Fibroblast of the aortic adventitia (primary cell): ENCODE measurements at places on chromosomes 3 and 15.

DNA sequence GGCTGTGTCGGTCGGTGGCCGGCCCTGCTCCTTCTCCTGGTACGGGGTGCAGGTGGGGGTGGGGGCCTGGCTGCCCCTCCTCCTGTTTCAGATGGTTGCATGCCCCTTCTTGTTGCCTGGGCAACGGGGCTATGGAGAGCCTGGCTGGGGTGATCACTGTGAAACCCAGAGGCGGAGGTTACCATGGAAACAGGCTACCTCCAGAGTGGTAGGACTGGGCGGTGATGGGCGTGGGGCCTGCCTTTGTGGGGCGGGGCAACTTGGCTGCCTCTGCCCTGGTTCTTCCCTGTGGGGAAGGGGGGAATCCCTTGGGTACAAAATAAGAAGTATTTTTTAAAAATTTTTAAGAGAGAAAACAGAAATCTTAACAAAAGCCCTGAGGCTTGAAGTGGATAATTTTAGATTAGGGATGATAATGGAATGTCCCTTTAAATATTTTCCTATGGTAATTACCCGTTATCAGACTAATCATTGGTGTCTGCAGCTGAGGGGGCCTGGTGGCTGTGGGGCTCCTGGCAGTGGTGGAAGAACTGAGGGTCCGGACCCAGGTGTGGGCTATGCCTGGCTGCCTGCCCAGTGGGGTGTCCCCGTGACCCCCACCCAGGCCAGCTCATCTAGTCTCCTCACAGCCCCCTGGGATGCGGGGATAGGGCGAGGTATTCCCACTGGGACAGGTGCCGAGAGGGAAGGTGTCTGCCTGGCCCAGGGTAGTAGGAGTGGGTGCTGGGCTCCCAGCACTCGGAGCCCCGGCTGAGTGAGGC lies 32.5 kb downstream of the PLXNA1 start:
- no peak for DNase-seq

DNA sequence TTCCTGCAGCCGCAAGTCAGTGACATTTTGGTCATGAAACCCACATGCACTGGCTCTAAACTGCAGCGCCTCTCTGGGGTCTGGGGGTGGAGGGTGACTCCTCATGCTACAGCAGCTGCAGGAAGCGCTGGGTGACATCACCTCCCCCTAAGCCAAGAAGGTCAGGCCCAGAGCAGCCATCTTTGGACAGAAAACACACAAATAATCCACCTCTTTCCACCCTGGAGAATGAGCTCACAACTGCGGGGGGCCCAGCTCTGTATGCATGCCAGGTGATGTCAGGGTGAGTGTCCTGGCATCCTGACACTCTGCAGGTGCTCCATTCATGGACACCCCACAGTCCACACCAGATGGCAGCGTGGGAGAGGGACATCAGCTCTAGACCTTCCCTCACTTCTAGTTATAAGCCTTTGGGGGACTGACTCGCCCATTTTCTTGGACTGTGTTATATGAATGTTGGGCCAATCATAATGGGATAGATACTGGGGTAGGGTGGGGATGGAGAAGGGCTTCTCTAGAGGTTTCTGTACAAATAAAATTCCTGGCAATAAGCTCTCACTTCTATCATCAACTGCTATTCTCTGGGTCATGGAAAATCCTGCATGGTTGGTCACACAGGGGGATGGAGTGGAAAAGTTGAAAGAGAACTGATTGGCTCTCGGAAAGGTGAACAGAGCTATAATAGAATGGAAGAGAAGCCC lies 70.7 kb upstream of the THBS1 start:
- no peak for DNase-seq

GRCh38 chr3:7875925-7876324 lies 625.7 kb upstream of the LMCD1 start:
- DNase-seq = peak; percentile 73

- DNase-seq = no peak
These were observed 27.4 kb downstream of the PRTG start for GRCh38 chr15:55715355-55716076.

GRCh38 chr3:59482684-59483083 lies 432.9 kb upstream of the CFAP20DC start:
- DNase-seq = peak; percentile 41
